AG20443 (cell line): ENCODE measurements at places on chromosomes 2 and 18.

DNA sequence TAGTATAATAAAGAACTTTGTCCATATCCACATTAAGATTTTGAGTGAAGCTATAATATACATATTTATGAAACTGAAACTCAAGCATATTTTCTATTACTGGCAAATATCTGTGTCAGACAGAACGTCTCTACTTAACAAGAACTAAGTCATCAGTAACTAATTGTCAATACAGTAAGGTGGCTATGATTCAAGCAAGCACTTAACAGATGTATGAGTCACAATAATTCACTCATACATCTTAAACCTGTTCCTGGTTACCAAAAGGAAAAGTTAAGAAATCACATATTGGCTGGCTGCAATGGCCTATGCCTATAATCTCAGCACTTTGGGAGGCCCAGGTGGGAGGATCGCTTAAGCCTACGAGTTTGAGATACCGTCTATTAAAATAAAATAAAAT lies 96.0 kb downstream of the SOS1 start:
- DNase-seq, result no peak

- DNase-seq, result no peak
These were observed 272.0 kb downstream of the TGIF1 start for GRCh38 chr18:3721771-3722648.

GRCh38 chr18:55100817-55101457 lies 141.7 kb upstream of the CCDC68 start:
- DNase-seq, result peak; percentile 56

GRCh38 chr18:8602557-8602956 lies 6.7 kb upstream of the RAB12 start:
- no peak for DNase-seq

GRCh38 chr2:39135690-39136259 lies 14.9 kb upstream of the SOS1 start:
- DNase-seq, result no peak

- DNase-seq, result no peak
These were observed 122.2 kb upstream of the NXPH2 start for GRCh38 chr2:138902239-138902871.

DNA sequence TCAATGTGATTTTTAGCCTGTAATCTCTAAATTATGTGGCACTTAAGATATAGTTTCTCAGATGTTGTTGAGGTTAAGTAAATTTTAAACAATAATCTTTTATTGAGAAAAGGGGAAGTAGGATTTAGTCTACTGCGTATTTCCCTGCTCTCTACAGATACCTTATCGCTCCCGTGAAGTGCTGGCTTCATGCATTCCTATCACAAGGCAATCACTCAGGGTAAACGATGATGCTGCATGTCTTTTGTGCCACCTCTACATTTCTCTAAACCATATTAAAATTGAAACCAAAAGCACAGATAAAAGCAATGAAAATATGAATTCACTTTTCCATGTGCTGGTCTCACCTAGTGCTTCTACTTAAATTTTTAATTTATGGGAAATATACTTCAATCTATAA lies 14.4 kb upstream of the RPE start:
- DNase-seq, result no peak

DNA sequence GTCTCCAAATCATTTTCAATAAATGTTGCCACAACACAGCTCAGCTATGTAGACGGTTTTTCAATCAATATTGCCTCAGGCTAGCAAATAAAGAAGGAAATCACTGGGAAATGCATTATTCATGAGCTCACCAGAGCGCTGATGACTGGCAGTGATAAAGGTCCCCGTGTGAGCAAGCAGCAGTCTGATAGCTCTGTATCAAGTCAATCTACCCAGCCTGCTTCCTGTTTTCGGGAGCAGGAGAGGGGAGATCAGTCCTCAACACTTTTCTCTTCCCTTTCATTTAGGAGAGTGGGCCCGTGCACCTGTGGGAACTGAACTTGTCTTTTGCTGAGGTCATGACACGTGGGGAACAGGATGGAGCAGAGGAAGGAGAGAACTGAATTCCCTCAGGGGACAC lies 253.9 kb upstream of the SIX2 start:
- DNase-seq, result no peak

- no peak for DNase-seq
These were observed 92.4 kb downstream of the NCK2 start for GRCh38 chr2:105836840-105837692.

- no peak for DNase-seq
These were observed 7.7 kb downstream of the FHL2 start for GRCh38 chr2:105391058-105391627.

- DNase-seq, result peak; percentile 60
These were observed 221.9 kb downstream of the PIEZO2 start for GRCh38 chr18:10927286-10927992.

- DNase-seq, result no peak
These were observed 108.5 kb upstream of the COL3A1 start for GRCh38 chr2:188865681-188866080.

DNA sequence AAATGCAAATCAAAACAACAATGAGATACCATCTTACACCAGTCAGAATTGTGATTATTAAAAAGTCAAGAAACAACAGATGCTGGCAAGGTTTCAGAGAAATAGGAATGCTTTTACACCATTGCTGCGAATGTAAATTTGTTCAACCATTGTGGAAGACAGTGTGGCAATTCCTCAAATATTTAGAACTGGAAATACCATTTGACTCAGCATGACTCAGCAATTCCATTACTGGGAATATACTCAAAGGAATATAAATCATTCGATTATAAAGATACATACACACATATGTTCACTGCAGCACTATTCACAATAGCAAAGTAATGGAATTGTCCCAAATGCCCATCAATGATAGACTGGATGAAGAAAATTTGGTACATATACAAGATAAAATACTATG lies 516.7 kb downstream of the ERBB4 start:
- DNase-seq, result no peak

DNA sequence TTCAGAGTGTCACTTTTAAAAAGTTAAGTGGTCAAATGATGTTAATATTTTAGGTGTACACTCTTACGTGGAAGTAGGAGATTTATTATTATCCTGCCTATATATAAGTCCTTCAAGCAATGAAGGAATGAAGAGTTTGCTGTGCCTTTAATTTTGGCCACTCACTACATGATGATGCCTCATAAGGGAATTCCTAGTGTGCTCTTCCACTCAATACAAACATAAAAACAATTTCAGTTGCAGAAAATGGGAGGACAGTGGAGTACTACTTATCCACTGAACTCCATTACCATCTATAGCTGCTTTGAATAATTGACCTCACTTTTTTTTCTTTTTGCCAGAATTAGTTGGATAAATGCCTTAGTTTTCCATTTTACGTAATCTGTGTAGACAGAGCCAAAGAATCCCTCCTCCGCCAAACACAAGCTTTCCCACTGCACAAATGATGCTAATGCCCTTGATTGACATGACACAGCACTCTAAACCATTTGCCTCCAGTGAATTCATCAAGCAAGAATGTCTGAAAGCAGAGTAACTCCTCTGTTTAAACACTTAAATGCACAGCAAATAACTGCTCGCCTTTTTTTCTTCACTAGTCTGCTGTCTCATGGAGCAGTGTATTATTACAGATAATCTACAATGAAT lies 751.1 kb upstream of the FANCL start:
- no peak for DNase-seq

GRCh38 chr18:53148123-53148522 lies 808.1 kb downstream of the DCC start:
- DNase-seq, result no peak

DNA sequence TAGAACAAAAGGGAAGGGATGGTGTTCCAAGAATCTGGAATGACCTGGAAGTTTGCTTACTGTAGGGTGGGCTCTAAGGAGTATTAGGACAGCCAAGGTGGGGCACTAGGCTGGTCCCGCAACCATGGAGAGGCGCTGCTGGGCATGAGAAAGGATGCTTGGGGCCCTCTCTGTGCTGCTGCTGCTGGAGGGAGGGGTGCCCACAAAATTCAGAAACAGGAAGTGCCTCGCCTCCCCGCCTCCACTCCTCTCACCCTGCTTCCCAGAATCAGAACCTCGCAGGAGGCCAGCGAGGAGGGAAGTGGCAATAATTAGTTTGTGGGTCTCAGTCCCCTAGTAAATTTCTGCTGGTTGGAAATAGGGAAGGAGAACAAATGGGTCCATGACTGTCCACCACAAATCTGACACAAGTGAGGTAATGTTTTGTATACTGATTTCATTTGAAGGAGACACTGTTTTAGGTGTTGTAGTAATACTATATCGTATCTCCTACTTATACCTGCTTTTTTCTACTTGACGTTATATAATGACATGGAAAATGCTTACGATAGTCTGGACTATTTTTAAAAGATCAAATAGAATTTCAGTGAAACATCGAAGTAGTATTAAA lies 7.9 kb upstream of the PDCL3 start:
- DNase-seq, result no peak

GRCh38 chr2:191501561-191502168 lies 176.3 kb upstream of the NABP1 start:
- peak; percentile 62 for DNase-seq

GRCh38 chr2:176096986-176097819 lies 2.4 kb upstream of the HOXD12 start:
- peak; percentile 90 for DNase-seq

DNA sequence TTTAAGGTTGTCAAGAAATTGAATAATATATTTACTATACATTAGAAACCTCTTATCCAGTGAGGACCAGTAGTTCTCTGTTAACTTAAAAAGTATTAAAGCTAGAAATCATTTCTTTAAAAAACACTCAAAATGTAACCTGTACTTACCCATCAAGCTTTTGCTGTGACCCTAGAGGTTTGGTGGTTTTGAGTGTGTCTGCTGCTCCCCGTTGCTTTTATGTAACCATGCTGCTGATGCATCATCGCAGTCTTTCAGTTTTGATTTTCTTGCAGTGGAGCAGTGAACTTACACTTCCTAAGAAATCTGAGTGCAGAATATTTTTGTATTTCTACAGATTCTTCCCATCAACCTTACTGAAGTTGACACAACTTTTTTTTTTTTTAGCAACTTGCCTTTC lies 34.2 kb downstream of the MRPS9 start:
- no peak for DNase-seq

- peak; percentile 92 for DNase-seq
These were observed 70.9 kb upstream of the ST6GAL2 start for GRCh38 chr2:106956879-106957278.

- no peak for DNase-seq
These were observed 78.1 kb upstream of the NPAS2 start for GRCh38 chr2:100741880-100742276.

DNA sequence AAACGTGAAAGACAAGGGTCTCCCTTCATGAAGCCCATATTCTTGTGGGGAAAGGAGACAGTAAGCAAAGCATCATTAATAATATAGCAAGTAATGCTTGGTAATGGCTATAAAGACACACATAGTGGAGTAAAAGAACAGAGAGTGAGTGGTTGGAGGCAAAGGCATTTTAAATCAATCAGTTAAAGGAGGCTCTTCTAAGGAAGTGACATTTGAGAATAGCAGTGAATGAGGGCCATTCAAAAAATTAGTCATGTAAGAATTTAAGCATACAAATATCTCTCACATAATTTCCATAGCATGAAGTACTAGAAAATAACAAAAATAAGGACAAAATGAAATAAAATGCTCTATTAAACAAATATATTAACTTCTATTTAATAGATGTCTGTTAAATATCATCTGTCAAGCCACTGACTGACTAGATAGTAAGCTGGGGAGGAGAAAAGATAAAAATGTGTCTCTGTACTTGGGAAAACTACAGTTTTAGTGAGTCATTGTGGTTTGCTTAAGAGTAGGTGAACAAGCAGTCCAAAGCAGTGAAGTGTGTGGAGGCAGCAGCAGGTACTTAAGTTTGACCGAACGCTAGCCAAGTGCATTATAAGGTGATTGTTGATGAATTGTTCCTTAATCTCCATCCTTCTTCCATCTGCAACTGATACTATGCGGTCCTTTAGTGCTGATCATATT lies 160.1 kb downstream of the PARD3B start:
- no peak for DNase-seq

DNA sequence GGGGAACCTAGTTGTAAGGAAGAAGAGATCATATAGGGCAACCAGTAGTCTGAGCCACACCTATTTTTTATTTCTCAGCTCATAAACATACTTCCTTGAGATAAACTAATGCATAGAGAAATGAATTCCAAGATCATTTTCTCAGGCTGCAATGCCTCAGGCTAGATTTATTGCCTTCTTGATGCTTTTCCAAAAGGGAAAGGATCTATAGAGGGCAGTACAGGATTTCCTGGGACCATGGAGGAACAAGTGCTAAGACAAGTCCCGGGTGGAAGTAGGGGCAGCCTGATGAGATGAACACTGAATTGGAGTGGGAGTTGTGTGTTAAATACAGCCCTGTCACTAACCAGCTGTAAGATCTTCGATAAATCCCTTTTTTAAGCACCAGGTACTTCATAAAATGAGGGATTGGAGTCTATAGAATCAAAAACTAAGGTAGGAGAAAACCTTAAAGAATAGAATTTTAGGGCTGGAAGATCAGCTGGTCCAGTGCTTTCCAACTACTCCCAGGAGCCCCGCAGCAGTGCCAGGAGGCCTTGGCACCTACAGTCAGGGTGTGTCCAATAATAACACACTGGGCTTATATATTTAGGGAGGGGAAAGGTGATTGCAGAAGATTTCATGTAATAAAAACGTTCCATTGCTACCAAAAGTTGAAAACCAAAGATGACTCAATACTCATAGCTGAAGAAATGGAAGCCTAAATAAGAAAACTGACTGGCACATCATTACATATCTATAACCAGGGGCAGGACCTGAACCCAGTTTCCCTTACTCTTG lies 58.1 kb downstream of the SERTAD2 start:
- DNase-seq, result no peak

- DNase-seq, result no peak
These were observed 116.5 kb upstream of the MCFD2 start for GRCh38 chr2:47031909-47032668.

GRCh38 chr2:36277146-36277808 lies 78.3 kb upstream of the CRIM1 start:
- DNase-seq, result peak; percentile 32

DNA sequence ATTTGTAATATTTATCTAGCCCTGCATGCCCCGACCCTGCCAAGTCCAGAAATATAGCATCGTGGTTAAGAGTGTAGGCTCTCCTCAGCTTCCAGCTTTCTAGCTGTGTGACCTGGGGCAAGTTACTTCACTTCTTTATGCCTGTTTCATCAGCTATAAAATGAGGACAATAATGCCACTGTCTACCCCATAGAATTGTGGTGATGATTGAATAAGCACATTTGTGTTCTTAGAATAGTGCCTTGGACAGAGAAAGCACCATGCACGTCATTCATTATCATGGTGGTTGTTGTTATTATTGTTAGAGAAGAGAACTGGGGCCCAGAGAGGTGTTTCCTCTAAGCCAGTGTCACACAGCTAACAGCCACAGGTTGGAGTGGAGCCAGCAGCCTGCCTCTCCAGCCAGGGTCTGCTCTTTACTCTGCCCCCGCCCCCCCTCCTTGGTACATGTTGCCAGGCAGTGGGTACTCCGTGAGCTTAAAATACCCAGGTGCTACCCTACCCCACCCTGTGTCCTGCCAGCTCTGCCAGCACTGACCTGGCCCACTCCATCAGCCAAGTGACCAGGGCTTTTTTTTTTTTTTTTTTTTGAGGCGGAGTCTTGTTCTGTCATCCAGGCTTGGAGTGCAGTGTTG lies 202.1 kb downstream of the CTIF start:
- no peak for DNase-seq
